ENCODE measurements at places on chromosomes 2 and 18. TPM values are rescaled to one million over a fixed set of nuclear protein-coding genes. Genes with fewer than 3 reads are reported as not detected.

GRCh38 chr18:59032308-59032707 is 107.4 kb upstream of the SEC11C start:
- no peak for DNase-seq

The SCYGR4 gene
- total RNA-seq, result not detected

DNA sequence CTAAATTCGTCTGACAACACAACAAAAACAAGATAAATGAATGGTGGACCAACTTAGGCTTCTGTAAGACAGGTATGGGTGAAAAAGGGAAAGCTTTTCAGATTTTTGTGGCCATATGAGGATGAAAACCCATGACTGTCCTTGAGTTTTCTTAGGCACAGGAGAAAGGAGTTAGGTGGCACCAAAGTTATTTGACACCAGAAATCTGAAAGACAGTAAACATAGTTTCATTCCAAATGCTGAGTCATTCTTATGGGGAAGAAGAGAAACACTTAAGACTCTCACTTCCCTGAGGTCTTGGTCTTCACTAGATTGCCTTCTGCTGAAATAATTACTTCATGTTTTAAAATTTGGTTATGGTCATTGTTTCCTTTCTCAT is 5.2 kb upstream of the GPD2 start:
- peak; percentile 7 for DNase-seq

The LIMS4 gene
- total RNA-seq, result 0.55 TPM

- DNase-seq, result no peak
Observed at GRCh38 chr2:234133004-234133403, 82.5 kb downstream of the SPP2 start.

- no peak for DNase-seq
Observed at GRCh38 chr2:235597081-235597615, 103.3 kb downstream of the AGAP1 start.
